ENCODE measurements at places on chromosomes 4 and X.

DNA sequence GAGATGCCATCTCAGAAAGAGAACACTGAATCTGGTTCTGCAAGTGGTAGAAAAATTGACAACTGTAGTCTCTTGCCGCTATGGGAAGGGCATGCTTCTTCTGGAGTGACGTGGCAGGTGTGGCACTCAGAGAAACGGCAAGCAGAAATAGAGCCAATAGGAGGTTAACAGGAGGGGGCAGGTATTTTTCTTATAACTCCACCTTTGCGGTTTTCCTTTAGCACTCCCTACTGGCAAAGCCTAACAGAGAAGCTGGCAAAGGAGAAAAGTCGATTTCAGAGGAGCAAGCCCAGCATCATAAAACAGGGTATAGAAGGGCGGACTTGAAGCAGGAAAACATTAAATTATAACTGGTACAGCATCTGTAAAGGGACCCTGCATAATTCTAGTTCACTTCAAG, 1382.2 kb downstream of the PCDH18 start:
- no peak for DNase-seq

DNA sequence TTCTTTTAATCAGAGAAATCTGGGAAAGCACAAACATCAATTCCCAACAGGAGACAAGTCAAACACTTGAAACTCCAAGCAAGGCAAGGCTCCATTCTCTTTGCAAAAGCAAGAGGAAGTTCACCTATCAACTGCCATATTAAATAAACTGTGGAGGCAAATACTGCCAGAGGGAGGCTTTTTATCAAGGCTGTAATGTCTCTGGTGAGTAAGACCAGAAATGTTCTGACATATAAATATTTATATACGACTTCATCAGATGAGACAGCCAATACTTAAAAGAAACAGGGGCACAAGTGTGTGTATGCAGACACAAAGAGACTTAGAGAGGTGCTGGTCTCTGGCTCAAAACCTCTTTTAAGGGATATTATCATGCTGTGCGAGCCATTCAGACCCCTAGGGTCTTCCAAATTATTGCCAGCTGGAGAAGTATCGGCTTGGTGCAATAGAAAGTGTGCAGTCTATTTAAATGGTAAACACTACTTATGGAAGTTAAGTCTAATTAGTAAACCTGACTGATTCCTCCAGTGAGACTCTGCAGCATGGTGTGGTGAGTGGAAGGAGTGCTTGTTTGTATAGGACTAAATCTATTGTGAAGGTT, 24.4 kb downstream of the DCX start:
- DNase-seq, result no peak

DNA sequence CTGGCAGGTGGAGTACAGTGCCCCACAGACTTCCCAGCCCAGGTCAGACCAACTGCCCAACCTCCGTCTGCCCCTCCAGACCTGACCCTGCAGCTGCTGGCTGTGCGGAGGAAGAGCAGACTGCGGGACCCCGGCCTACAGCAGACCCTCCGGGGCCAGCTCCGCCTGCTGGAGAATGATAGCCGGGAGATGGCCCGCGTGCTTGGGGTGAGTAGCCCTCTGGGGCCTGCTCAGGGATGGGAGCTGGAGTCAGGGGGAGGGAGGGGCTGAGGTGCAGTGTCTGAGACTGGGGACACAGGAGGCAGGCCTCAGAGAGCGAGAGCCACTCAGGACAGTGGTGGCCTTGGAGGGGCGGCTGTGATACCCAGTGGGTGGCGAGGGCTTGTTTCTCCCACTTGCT, 13.5 kb downstream of the SH3TC1 start:
- DNase-seq, result no peak

- no peak for DNase-seq
Observed at GRCh38 chr4:156377036-156377710, 423.5 kb upstream of the CTSO start.

- peak; percentile 34 for DNase-seq
Observed at GRCh38 chrX:93422693-93423092, 250.7 kb downstream of the NAP1L3 start.

DNA sequence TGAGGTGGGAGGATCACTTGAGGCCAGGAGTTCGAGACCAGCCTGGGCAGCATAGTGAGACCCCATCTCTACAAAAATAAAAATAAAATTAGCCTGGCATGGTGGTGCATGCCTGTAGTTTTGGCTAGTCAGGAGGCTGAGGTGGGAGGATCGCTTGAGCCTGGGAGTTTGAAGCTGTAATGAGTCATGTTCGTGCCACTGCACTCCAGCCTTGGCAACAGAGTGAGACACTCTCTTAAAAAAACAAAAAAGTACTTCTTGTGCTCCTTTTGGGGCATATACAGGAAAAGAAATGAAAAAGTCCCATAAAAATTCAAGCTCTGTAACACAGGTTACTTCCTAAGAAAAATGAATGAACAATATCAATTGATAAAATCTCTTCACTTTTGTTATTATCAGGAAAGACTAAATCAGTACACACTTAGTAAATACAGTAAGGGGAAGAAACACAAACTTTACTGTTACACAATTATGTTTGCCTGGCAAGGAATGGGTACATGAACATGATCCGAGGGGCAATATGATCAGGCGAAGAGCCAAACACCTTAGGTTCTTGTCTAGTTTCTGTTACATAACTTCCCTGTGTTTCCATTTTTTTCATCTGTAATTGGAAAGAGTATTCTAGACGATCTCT, 46.9 kb downstream of the CCDC158 start:
- no peak for DNase-seq

DNA sequence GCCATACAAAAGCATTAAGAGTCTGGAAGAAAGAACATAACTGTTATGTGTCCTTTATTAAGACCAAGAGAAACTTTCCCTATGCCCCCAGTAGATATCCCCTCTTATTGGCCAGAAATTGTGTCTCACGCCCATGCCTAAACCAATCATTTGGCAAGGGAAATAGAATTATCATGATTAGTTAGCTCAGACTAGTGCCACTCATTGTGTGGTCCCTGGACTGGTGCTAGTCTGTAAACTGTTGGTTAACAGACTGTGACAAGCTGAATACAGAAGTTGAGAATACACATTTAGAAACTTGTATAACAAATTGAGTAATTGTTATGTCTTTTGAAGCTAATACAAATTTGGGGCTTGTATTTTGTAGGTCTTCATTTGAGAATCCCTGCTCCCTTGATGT, 8.1 kb upstream of the HUWE1 start:
- DNase-seq, result no peak

- DNase-seq, result peak; percentile 3
Observed at GRCh38 chr4:19224820-19225219, 1026.9 kb upstream of the SLIT2 start.

GRCh38 chr4:43709443-43709842, 739.2 kb downstream of the KCTD8 start:
- no peak for DNase-seq

DNA sequence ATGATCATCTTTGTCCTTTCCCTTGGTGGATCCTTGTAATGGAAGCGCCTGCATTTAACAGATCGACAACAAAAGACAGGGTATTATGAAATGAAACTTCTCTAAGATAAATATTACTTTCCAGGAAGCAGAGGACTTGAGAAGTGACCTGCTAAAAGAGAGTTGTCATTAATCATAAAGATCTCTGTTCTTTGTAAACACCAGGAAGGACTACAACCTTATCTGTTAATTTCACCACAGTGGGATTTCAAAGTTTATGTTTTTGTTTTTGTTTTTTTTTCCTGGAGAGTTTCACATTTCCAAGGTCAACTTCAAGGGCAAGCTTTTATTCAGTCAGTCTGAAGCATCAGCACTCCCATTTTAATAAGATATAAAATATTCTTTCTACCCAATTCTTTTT, 170.9 kb downstream of the RCHY1 start:
- DNase-seq, result no peak

DNA sequence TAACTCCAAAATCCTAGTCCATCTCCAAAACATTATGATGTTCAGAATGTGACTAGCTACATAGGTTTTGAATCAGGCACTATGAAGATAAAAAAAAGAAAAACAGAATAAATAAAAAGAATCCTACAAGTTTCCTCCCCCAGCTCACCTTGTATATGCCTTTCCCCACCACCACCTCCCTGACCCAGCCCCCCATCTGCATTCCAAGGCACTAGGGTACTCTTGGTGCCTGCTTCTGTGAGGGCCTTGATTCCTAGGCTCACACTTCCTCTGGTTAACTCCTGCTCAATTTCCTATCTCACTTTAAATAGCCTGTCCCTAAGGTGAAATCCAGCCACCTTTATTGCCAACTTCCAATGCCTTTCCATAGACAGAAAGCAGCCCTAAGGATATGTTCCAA, 178.7 kb upstream of the ATOH1 start:
- DNase-seq, result no peak

GRCh38 chr4:1826531-1827350, 29.2 kb downstream of the LETM1 start:
- DNase-seq, result no peak

- DNase-seq, result no peak
Observed at GRCh38 chr4:87884976-87885549, 52.3 kb downstream of the MEPE start.

DNA sequence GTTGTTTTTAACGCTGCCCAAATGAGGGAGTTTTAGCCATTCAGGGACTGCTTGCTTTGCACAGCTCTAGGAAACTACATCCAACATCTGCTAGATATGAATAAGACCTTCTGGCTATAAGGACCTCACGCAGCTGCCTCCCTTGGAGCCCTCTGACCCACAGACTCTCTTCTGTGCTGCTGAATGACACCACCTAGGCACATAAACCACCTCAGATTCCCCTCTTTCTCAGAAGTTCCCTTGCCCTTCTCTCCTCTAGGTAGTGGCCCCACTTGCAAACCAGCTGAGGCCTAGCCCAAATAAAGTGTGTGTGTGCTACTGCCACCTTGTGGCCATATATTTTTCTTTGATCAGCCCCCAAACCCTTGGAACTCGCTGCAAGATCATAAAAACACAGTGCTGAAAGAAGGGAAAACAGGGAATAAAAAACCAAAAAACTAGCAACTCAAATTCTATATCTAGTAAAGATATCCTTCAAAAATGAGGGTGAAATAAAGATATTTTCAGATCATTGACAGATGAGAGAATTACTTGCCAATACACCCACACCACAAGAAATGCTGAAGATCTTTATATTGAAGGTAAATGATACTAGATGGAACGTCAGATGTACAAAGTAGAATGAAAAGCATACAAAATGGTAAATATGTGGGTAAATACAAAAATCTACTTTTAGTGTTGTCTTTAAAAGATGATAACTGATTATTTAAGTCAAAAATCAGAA, 265.9 kb downstream of the ADAMTS3 start:
- peak; percentile 47 for DNase-seq

GRCh38 chr4:54315561-54316538, 86.8 kb downstream of the PDGFRA start:
- peak; percentile 84 for DNase-seq

GRCh38 chr4:25927361-25928195, 13.6 kb downstream of the SMIM20 start:
- DNase-seq, result no peak

- no peak for DNase-seq
Observed at GRCh38 chrX:152276277-152276676, 137.9 kb upstream of the MAGEA10 start.

GRCh38 chr4:150302553-150302952, 224.3 kb downstream of the DCLK2 start:
- no peak for DNase-seq

DNA sequence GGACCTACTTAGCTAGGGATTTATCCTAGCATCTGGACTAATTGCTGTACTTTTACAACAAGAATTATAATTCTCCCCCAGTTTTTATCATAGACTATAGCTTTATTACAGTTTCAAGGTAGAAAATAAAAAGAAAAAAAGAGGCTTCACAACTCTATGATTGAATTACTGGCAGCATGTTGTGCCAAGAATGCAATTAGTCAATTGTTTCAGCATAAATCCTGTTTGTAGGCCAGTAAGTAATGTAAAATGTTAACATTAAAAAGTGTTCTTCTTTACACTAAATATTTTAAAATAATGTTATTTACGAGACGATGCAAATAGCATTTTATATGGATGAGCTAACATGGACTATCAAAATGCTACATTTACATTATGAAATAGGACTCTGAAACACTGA, 228.4 kb downstream of the MAPK10 start:
- DNase-seq, result no peak

DNA sequence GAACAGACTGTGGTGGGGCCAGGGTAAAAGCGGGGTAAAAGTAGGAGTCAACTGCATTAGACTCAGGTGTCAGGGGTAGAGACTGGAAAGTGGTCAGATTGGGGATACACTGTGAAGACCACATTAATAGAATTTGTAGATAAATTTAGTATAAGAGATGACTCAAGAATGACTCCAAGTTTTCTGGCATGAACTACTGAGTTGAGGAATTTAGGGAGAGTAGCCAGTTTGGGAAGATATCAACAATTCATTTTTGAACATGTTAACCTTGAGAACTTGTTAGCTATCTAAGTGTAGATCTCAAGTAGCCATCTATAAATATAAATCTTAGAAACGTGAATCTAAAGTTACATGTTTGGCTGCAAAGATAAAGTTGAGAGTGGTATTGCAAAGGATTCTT, 206.9 kb upstream of the HCCS start:
- no peak for DNase-seq

GRCh38 chr4:35541146-35541887, 703.0 kb downstream of the ARAP2 start:
- peak; percentile 27 for DNase-seq

- peak; percentile 13 for DNase-seq
Observed at GRCh38 chr4:12852338-12853307, 631.5 kb downstream of the RAB28 start.

- peak; percentile 4 for DNase-seq
Observed at GRCh38 chr4:44988011-44988410, 261.7 kb upstream of the GNPDA2 start.

- DNase-seq, result no peak
Observed at GRCh38 chrX:68912113-68912512, 83.3 kb downstream of the EFNB1 start.

- DNase-seq, result peak; percentile 64
Observed at GRCh38 chrX:130079824-130080406, 30.4 kb downstream of the ELF4 start.

DNA sequence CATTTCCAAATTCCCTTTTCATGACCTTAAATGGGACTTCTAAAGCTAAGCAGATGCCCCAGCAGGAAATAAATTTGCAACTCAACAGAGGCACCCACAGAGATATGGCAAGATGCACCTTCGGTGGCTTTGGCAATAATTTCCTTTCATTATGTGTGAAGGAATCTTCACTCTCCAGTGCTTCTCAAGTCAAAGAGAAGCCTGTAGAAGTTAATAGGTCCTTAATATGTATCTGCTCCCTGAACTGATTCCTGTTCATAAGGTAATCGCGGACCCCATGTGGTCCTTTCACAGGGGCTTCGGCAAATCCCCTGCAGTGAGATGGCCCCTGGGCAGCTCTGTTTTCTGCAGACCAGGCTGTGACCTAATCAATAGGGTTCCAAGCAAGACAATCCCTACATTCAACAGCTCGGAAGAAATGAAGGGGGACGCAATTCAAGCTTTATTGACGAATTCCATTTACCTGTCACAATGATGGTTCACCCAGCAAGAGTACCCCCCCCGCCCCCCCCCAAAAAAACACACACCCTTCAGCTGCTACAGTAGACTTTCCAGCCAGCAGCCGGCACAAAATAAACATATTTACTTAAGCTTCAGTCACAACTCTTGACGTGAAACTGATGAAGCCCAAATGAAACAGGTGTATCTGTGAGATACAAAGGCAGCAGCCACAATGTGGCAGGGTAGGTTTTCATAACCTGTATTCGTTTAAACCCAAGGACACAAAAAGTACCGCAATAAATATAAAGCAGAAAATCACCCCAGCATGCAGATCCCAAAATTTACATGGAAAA, 35.3 kb downstream of the FAT1 start:
- DNase-seq, result no peak
